ENCODE measurements at places on chromosomes 1 and 21. TPM values are rescaled to one million over a fixed set of nuclear protein-coding genes. Genes with fewer than 3 reads are reported as not detected.

- H3K27me3 ChIP-seq: peaks cover 81% of the 10 kb centered on the region
- H3K27ac ChIP-seq: no peak overlapping the region
- peak overlapping the region; percentile 53 for H3K4me3 ChIP-seq
- peak; percentile 59 for DNase-seq
Observed at GRCh38 chr1:165355139-165355976, 1.2 kb downstream of the LMX1A start.

- H3K36me3 ChIP-seq: no peaks in the 10 kb centered on the region
- H3K27ac ChIP-seq: no peak overlapping the region
- no peaks in the 10 kb centered on the region for H3K4me1 ChIP-seq
- no peak for DNase-seq
- no peak overlapping the region for H3K4me3 ChIP-seq
- H3K27me3 ChIP-seq: no peaks in the 10 kb centered on the region
Observed at GRCh38 chr1:206824331-206824730, 41.1 kb upstream of the IL20 start.

The UCHL5 gene
- total RNA-seq: 40.9 TPM

The LMOD1 gene
- 0.31 TPM for total RNA-seq

The CFHR1 gene
- total RNA-seq: not detected

The NFIA gene
- 0.35 TPM for total RNA-seq
